ENCODE measurements at places on chromosomes 4 and X. TPM values are rescaled to one million over a fixed set of nuclear protein-coding genes. Genes with fewer than 3 reads are reported as not detected.

The ADGRG4 gene
- polyA plus RNA-seq = not detected

The PGAM4 gene
- not detected for polyA plus RNA-seq

The ERCC6L gene
- 0.42 TPM for polyA plus RNA-seq

The SYP gene
- polyA plus RNA-seq = 102 TPM

The TSPAN7 gene
- polyA plus RNA-seq = 623 TPM

The XG gene
- not detected for polyA plus RNA-seq

The JAKMIP1 gene
- polyA plus RNA-seq = 30.5 TPM

The FAM47E gene
- polyA plus RNA-seq = 11.6 TPM

Data from Purkinje cell (primary cell).